Suppressor macrophage (primary cell): ENCODE measurements at places on chromosomes 2 and 18.
A peak's percentile ranks its signal among the peaks of the same experiment; 100 is the strongest.

GRCh38 chr2:165594231-165594934 is 124.9 kb downstream of the CSRNP3 start:
- DNase-seq: no peak

DNA sequence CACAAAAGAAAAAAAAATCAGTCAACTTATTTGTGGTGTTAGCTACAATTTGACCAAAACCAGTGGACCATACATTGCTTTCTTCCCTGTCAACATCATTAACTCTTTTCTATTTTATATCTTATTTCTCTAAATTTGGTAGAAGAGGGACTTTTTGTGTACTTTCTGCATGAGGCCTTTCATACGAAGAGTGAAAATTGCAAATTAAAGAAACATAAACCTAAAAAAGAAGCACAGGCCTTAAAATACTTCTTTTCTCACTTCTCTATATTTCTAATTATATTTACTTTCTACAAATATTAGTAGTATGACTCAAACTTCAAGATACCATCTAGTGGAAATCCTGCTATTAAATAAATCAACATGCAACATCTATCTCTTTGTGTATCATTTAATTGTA is 1073.4 kb upstream of the ZEB2 start:
- no peak for DNase-seq

DNA sequence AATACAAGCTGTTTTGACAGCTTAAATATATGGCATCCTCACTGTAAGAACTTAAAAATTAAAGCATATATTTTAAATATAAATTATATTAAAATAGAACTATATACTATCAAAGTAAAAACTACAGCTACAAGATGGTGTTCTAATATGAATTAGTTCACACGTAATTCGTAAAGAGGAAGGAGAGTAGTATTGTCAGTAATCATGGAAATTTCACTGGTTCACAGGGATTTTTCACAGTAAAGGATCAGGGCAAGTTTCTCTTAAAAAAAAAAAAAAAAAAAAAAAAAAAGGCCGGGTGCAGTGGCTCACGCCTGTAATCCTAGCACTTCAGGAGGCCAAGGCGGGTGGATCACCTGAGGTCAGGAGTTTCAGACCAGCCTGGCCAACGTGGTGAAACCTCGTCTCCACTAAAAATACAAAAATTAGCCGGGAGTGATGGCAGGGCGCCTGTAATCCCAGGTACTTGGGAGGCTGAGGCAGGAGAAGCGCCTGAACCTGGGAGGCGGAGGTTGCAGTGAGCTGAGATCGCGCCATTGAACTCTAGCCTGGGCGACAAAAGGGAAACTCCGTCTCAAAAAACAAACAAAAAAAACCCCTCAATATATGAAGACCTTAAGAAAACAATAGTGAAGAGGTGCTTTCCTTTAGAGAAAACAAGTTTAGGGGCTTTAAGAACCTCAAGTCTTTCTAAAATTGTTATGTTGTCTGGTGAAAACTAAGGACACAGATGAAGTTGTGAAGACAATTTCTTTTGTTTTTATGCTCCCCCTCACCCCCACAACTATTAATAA is 32.5 kb downstream of the PNO1 start:
- DNase-seq: no peak

DNA sequence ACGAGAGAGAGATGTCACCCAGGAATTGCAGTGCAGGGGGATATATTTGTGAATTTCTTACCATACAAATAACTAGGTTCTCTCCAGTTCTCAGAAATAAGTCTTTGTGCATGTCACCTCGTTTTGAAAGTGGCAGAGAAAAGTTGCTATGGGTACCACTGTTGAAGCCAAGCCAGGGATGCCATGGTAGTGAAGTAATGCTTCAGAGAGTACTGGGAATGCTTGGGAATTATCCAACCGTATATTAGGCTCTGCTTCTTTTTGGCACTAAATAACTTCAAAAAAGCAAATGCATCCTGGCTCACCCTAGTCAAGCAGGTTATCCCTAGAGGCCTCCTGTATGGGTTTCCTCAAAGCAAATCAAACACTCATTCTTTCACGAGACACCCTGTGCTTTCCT is 50.7 kb upstream of the DDX18 start:
- no peak for DNase-seq

- DNase-seq: no peak
These were observed 23.6 kb upstream of the KYNU start for GRCh38 chr2:142853912-142854311.

- no peak for DNase-seq
These were observed 11.0 kb downstream of the IL37 start for GRCh38 chr2:112921982-112922381.

- no peak for DNase-seq
These were observed 49.9 kb downstream of the TMEM18 start for GRCh38 chr2:627340-627709.

GRCh38 chr2:176152350-176153181 is 1.2 kb downstream of the HOXD4 start:
- DNase-seq: no peak

- no peak for DNase-seq
These were observed 823.8 kb upstream of the HS6ST1 start for GRCh38 chr2:129142465-129142864.

DNA sequence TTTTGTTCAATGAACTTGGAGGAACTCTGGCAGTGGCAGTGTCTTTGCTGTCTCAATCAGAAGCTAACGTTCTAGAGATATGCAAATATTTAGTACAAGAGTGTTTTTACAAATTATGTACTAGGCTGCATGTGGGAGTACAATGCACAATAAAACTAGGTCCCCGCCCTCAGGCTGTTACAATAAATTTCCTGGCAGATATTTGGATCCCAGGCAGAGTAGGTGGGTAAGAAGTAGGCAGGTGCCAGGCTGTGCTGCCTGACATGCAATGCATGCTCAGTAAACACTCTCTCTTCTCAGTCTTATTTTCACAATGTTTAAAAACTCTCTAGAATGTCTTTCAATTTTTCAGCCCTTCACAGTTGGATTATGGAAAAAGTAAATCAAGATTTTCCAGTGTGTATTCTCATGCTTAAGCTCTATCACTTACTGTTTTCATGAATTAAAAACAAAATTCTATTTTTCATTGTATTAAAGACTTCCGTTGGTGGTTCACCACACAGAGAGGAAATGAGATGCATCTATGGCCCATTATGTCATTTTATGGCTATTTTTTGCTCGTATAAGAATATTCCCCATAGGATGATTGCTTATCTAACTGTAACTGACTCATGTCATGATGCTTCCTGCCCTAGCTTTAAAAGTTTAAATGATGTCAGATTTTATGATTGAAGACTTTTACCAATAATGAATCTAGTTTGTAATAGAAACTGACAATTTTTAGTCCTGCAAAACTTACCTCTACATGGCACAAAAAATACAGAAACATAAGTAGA is 346.1 kb downstream of the RND3 start:
- no peak for DNase-seq

DNA sequence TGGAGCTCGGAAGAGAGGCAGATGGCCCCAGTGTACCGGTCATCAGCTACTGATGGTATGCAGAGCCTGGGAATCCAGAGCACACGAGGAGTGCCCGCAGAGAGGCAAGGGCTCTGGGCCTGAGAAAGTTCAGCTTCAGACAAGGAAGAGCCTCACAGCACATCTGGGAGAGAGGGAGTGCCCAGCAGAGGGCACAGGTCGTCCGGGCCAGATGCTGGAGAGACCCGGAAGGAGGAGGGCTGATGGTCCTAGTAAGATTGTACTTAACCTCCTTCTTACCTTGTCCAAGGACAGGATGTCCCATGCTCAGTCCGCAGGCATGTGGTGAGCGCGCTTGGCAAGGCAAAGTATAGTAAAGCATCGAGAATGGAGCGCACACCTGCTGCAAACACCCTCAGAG is 24.4 kb upstream of the CHMP1B start:
- peak; percentile 34 for DNase-seq

DNA sequence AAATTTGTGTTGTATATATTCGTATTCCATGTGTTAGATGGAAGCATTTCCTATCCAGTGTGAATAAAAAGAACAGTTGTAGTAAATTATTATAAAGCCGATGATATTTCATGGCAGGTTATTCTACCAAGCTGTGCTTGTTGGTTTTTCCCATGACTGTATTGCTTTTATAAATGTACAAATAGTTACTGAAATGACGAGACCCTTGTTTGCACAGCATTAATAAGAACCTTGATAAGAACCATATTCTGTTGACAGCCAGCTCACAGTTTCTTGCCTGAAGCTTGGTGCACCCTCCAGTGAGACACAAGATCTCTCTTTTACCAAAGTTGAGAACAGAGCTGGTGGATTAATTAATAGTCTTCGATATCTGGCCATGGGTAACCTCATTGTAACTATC is 138.8 kb downstream of the GFPT1 start:
- DNase-seq: no peak

DNA sequence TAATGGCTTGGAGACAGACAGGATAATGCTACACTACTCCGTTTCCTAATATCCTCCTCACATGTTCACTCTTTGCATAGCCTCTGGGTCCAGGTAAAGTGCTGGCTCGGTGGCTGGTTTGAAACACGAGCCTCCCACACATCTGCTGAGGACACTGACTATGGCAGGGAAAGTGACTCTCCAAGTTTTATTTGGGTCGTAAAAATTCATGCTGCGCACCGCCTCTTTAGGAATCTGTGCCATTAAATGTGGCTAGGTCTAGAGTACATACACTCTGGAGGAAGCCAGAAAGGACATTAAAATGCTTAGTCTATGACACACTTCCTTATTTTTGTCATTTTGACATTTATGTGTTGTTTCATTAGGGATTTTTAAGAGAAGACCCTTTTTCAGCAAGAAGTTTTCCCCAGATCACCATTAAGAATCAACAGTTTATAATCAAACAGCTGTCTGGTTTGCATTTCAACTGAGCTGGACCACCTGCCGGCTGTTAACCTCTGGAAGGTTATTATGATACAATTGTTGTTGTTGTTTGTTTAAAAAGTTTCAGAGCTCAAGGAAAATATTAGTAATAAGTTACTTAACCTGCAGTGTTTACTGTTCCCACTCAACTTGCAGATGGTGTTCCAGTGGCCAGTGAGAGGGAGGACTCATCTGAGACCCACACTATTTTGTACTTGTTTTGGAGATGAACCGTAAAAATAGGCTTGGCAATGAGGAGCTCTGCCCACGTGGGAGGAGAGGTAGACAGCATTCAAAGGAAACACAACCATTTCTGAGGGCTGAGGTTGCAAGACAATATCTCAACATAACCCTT is 443.3 kb upstream of the MEIS1 start:
- no peak for DNase-seq

DNA sequence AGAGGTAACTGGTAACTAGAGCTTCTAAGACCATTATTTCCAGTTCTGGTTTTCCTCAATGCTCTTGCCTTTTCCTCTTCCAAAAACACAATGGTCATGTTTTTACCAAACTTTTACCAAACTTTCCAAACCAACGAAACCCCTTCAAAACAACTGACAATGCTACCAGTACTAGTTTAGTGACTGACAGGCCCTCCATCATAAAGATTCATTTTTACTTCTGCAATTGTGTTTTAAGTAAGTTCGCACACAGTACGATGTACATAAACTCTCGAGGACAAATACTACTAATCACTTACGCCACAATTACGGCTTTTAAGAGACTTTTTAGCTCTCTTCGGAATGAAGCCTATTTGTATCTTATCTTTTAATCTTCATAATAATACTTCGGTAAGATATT is 900 bp downstream of the C18orf32 start:
- no peak for DNase-seq

- no peak for DNase-seq
These were observed 5.6 kb downstream of the METTL5 start for GRCh38 chr2:169819106-169819505.

DNA sequence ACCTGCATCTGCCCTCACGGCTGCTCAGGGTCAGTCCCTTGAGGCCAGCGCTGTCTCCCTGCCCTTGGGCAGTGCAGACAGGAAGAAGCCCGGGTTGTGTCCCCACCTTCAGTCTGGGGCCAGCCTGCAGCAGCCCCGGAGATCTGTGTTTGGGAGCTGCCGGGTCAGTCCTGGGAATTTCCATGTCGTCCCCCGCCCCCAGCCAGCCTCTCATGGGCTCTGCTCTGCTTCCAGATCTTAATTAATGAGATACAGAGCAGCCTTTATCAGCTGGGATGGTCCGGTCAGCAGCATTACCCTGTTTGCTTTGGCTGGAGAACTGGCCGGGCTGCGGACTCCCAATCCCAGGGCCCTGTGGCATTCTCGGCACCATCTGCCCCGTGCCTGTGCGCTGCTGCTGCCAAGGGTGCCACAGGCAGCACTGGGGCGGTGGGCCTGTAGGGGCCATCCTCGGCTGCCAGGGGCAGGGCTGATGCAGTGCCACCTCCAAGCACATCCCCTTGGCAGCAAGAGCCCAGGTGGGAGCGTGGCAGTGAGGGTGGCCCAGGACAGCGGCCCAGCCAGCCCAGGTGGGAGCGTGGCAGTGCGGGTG is 2.4 kb downstream of the BOK start:
- no peak for DNase-seq

GRCh38 chr2:204691911-204692510 is 146.7 kb downstream of the PARD3B start:
- peak; percentile 77 for DNase-seq

GRCh38 chr2:40831321-40831873 is 379.5 kb upstream of the SLC8A1 start:
- DNase-seq: no peak

DNA sequence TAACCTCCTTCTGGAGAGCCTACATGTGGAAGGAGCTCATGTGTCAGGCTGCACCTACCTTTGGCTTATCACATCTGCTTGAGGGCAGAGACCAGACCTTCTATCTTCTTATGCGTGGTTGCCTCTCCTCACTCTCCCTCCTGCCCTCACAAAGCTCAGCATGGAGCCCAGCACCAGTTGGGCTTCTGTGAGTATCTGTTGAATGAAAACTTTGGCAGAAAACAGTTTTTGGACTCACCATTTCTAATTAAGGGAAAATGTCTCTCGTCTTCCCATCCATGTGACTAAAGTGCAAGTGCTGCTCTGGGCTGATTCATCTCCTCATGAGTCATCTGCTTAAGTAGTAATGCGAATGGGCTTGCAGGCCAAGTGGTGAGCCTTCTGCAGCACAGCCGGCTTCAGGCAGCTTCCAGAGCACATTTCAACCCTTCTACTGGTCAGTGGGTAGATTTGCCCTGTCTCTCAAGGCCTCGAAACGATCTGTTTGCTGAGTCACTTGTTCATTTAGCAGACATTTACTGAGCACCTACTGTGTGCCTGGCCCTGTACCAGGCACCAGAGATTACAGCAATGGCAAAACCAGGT is 102.6 kb downstream of the VSNL1 start:
- DNase-seq: peak; percentile 94

DNA sequence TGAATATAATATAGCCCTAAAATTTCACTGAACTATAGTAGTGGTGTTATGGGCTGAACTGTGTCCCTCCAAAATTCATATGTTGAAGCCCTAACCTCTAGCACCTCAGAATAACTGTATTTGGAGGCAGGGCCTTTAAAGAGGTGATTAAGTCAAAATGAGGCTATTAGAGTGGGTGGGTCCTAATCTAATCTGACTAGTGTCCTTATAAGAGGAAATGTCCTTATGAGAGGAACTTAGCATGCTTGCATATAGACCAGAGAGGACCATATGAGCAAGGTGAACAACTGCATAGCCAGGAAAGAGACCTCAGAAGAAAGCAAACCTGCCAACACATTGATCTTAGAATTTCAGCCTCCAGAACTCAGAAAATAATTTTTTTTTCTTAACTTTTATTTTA is 238.4 kb downstream of the ZEB2 start:
- DNase-seq: no peak

- DNase-seq: no peak
These were observed 64.1 kb upstream of the RAPGEF4 start for GRCh38 chr2:172671501-172671900.

GRCh38 chr2:119255760-119256581 is 32.3 kb downstream of the STEAP3 start:
- DNase-seq: no peak
